Neural progenitor cell (in vitro differentiated cells): ENCODE measurements at places on chromosomes 5 and 9. TPM values are rescaled to one million over a fixed set of nuclear protein-coding genes. Genes with fewer than 3 reads are reported as not detected.

- no peak for DNase-seq
Measured at GRCh38 chr5:13985731-13986418, 41.4 kb upstream of the DNAH5 start.

- DNase-seq = no peak
Measured at GRCh38 chr9:93918061-93918460, 37.1 kb downstream of the BARX1 start.

DNA sequence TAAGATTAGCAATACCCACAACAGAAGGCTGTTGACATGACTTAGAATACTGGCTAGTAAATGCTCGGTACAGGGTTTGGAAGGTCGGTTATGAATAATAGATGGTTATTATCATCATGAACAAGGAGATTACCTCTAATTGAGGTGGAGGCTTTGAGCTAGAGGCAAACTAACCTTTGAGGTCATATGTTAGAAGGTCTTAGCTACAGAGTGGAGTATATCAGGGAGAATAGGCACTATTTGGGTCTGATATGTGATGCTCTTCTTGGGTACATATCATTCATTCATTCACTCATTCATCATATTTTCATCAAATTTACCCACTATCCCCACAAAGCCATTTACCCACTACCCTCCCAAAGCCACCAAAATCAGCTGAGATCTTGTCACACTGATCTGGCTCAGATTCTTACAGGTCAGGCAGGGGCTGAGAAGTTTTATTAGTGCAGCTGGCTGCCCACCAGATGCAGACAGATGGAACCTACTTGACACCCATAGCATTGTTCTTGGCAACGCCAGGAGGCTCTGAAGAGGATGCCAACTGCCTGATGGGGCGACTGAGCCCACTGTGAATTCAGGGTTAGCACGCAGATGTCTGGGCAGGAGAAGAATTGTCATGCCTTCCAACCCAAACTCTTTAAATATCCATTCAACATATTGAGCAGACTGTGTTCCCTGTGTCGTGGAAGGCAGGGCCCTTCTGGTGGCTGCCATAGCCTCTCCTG, 90.2 kb upstream of the SH3PXD2B start:
- no peak for DNase-seq

The CCL28 gene
- 0.06 TPM in 1 of 2 replicates, not detected in the other for total RNA-seq

DNA sequence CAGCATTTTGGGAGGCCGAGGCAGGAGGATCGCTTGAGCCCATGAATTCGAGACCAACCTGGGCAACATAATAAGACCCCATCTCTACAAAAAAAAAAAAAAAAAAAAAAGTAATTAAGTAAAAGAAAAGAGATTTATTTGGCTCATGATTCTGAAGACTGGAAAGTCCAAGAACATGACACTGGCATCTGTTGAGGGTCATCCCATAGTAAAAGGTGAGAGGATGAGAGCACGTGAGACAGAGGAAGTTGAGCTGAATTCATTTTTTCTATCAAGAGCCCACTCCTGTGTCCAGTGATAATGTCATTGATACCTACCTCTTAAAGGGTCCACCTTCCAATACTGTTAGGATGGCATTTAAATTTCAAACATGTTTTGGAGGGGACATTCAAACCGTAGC, 19.8 kb downstream of the CREBRF start:
- no peak for DNase-seq
